Adrenal gland (tissue), 19 donors: ENCODE measurements at places on chromosomes 6 and 20.

GRCh38 chr20:31843288-31843687 is 2.1 kb downstream of the FOXS1 start:
- no peak for DNase-seq
- H3K36me3 ChIP-seq = no peaks in the 10 kb centered on the region
- no peaks in the 10 kb centered on the region for H3K4me1 ChIP-seq
- no peak overlapping the region for H3K4me3 ChIP-seq

DNA sequence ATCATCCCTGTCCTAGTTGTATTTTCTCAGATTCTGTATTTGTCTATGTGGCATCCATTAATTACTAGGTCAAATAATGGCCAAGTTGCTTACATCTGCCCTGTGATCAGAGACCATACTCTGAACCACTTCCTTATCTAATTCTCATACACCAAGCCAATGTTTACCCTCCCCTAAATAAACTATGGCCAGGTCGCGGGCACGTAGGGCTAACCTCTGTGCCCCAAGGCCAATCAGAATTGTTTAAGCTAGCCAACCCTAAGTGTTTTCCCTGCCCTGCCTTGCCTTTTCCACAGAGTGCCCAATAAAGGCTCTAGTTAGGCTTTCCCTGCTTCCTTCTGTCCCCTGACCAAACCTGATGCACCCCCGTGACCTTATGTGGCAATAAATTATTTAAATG is 2.8 kb upstream of the CALHM4 start:
- H3K4me3 ChIP-seq = no peak overlapping the region
- no peak for DNase-seq
- no peaks in the 10 kb centered on the region for H3K36me3 ChIP-seq
- H3K27ac ChIP-seq = no peak overlapping the region

- H3K27ac ChIP-seq = no peak overlapping the region
- no peaks in the 10 kb centered on the region for H3K4me1 ChIP-seq
- DNase-seq = no peak
- no peaks in the 10 kb centered on the region for H3K36me3 ChIP-seq
- H3K4me3 ChIP-seq = no peak overlapping the region
These were observed 128.5 kb downstream of the QRSL1 start for GRCh38 chr6:106757722-106758467.

GRCh38 chr20:17482536-17482935 is 48.6 kb downstream of the BFSP1 start:
- no peak overlapping the region for H3K4me3 ChIP-seq
- no peak overlapping the region for H3K27ac ChIP-seq
- no peaks in the 10 kb centered on the region for H3K27me3 ChIP-seq
- H3K4me1 ChIP-seq = no peaks in the 10 kb centered on the region
- no peak for DNase-seq

DNA sequence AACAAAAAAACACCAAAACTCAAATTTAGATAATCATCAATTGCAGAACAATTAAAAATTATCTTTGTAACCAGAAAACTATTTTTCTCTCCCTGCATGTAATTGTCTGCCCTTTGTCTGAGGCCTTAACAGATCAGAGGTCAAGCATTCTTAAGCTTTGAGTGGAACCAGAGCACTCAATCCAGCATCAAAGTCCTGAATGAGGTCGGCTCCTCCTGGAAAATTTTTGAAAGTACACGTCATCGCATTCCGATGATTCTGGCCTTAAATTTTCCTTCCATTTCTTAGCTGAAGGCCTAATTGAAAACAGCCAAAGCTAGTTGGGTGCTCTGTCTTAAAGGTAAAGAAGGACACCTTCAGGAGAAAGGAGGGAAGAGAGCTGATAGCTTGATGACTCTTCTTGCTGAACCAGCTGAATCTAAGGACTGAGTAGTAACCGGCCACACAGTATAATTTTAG is 510.2 kb upstream of the SULF2 start:
- no peaks in the 10 kb centered on the region for H3K27me3 ChIP-seq
- DNase-seq = peak; percentile 47
- H3K27ac ChIP-seq = peak overlapping the region; percentile 60
- peaks cover 13% of the 10 kb centered on the region for H3K4me1 ChIP-seq
- H3K4me3 ChIP-seq = no peak overlapping the region

DNA sequence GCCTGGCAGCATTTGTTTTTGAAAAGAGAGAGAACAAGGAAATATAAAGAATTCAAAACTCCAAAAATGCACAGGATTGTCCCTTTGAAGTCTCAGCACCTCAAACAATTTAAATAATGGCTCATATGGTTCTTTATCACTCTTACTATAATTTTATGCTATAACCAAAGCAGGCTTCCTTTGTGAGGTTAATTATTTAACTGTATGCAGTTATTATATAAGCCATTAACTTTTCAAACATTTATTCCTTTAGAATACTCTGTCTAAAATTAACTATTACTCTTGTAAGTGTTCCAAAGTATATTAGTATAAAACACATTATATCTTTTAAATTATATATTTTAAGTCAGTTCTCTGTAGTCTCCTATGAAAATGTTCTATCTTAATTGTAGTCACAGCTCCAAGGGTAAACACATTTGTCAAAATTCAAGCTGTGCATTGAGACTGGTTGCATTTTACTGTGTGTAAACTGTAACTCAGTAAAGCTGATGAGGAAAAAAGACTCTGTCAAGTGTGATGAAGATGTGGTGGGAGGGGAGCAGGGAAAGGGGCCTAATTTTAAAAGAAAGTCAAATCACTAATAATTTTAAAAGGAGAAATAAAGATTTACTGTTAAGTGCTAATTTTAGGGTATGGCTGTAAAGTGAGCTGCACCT is 20.0 kb upstream of the PLAGL1 start:
- H3K36me3 ChIP-seq = no peaks in the 10 kb centered on the region
- no peak overlapping the region for H3K27ac ChIP-seq
- no peak for DNase-seq
- no peaks in the 10 kb centered on the region for H3K4me1 ChIP-seq

- no peak overlapping the region for H3K4me3 ChIP-seq
- H3K36me3 ChIP-seq = no peaks in the 10 kb centered on the region
- no peaks in the 10 kb centered on the region for H3K27me3 ChIP-seq
- no peak for DNase-seq
- no peak overlapping the region for H3K27ac ChIP-seq
These were observed 1.8 kb downstream of the WDR46 start for GRCh38 chr6:33286946-33287914.

DNA sequence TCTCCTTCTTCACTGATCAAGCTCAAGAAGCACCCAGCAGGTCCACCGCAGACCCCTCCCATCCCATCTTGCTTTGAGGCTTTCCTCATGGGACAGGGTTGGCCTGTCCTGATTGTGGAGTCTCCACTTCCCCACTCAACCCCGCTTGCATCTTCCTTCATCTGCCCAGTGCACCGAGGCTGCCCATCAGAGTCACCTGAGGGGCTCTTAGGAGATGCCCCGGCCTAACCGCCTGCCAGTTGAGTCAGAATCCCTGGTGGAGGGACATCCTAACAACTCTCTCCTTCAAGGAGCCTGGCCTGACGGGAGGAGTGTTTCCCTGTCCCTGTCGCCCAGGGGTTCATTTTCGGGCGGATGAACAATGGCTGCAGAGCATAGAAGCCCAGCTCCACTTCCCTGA is 46.1 kb downstream of the RBM38 start:
- peaks cover 16% of the 10 kb centered on the region for H3K4me1 ChIP-seq
- DNase-seq = no peak
- no peaks in the 10 kb centered on the region for H3K27me3 ChIP-seq
- H3K4me3 ChIP-seq = no peak overlapping the region
- no peak overlapping the region for H3K27ac ChIP-seq

- no peaks in the 10 kb centered on the region for H3K4me1 ChIP-seq
- no peaks in the 10 kb centered on the region for H3K36me3 ChIP-seq
- DNase-seq = no peak
- H3K4me3 ChIP-seq = no peak overlapping the region
- no peak overlapping the region for H3K27ac ChIP-seq
These were observed 288.5 kb upstream of the CNR1 start for GRCh38 chr6:88454658-88455057.

DNA sequence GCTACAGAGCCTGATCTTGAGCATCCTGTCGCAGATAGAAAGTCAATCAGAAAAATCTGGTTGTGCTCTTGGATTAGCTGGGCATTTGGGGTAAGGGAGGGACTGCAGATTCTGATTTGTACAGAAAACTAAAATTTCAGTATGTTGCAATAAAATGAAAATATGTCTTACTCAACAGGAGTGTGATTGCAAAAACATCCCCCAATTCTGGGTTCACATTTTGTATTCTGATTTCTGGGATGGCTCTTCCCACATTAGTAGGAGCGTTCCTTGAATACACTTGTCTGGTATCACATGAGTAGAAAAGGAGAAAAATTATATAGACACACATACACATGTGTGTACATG is 40.5 kb downstream of the PANK2 start:
- H3K36me3 ChIP-seq = no peaks in the 10 kb centered on the region
- H3K27me3 ChIP-seq = no peaks in the 10 kb centered on the region
- H3K4me3 ChIP-seq = no peak overlapping the region
- peaks cover 22% of the 10 kb centered on the region for H3K4me1 ChIP-seq
- no peak for DNase-seq

DNA sequence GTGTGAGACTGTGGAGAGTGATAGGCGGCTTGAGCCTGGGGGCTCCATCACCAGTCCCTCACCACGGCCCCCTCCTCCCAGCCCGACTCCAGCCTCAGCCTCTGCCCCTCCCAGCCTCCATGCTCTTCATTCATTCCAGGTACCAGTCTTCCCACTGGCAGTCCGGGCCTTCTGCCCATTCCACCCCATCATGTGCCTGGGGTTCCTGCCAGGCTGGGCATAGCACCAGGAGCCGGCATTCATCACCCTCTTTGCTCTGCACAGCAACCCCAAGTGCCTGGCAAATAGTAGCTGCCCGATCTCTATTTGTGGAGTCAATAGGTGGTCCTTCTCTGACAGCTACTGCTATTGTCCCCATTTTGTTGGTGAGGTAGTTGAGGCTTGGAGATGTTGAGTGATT is 39.6 kb upstream of the GTSF1L start:
- H3K27me3 ChIP-seq = peaks cover 3% of the 10 kb centered on the region
- H3K27ac ChIP-seq = no peak overlapping the region
- no peaks in the 10 kb centered on the region for H3K36me3 ChIP-seq
- H3K4me3 ChIP-seq = no peak overlapping the region

DNA sequence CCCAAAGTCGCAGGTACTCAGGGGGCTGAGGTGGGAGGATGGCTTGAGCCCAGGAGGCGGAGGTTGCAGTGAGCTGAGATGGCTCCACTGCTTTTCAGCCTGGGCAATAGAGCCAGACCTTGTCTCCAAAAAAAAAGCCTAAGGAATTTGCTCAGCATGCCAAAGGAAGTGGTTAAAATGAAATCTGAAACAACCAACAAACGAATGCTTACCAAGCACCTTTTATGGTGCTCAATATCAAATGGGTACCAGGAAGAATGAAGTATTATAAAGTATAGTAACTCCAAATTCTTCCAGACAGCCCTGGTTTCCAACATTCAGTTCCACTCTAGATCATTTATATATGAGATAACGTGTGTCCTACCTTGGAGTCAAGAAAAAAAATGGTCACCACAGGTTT is 14.0 kb downstream of the GMDS start:
- no peaks in the 10 kb centered on the region for H3K27me3 ChIP-seq
- no peaks in the 10 kb centered on the region for H3K36me3 ChIP-seq
- no peak for DNase-seq

DNA sequence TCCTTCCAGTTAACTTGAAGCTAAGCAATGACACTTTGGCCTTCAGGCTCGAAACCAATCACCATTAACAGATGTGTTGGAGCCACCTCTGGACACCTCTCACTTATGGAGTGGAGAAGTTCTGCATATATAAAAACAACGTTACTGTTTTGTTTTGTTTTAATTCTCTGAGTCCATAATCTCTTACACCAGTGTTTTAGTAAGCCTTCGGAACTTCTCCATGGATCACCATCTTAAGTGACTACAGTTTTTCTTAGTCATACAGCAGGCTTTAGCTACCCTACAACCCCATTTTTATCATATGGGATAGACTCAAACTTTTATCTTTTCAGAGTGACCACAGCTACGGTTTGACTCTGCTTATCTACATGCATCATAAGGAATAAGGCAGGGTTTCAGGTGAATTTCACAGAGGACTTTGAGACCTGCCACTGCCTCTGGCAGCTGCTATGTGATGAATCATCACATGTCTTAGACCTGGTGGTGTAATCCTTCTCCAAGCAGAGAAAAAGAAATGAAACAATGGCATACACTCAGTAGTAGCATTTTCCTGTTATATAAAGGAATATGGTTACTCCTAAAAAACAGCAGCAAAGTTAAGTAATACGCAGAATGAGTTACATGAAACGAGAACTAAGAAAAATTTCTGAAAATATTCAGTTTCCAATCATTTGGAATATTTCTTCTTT is 5.5 kb upstream of the HDDC2 start:
- no peak overlapping the region for H3K27ac ChIP-seq
- H3K4me3 ChIP-seq = no peak overlapping the region
- DNase-seq = no peak
- H3K4me1 ChIP-seq = no peaks in the 10 kb centered on the region
- no peaks in the 10 kb centered on the region for H3K36me3 ChIP-seq

DNA sequence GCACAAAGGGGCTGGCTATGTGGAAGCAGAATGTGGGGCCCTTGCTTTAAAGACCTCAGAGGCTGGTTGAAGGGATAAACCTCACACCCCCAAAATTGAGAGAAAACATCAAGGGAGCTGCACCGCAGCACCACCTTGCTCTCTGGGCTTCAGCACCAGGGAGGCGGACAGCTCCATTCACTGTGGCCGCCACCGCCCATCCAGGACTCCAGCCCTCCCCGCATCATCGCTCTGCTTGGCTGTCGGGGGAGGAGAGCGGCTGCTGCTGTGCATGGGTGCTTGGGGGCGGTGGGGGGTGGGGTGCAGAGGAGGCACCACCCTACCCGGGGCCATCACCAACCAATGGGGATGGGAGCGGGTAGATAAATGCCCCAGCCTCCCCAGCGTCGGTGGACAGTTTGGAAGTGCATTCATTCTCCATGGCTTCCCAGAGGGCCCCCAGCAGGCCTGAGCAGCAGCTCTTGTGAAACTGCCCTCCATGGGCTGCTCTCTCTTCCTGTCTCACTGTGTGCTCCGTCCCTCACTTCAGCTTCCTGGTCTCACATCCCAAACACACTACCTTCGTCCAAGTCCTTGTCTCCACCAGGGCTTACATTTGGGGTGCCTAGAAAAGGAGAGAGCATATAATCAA is 75.7 kb upstream of the BHLHE23 start:
- peak; percentile 38 for DNase-seq
- peaks cover 7% of the 10 kb centered on the region for H3K27me3 ChIP-seq
- H3K4me1 ChIP-seq = no peaks in the 10 kb centered on the region
- H3K4me3 ChIP-seq = no peak overlapping the region

DNA sequence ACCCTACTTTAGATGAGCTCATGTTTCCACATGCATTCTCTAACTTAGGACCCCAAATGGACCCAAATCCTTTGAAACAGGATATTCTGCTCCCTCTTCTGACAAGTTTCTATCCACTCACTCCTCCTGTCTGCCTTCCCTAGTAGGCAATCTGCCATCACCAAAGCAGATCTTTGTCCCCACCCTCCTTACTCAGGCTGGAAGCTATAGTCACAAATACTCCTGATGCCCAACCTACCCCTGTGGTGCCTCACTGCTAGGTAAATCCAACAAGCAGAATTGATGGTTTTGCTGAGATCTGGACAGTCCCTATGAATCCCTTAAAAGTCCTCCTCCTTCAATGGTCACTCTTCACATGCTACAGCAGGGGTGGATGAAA is 21.7 kb downstream of the ELOVL5 start:
- H3K4me3 ChIP-seq = no peak overlapping the region
- DNase-seq = no peak
- H3K27ac ChIP-seq = peak overlapping the region; percentile 72
- peaks cover 58% of the 10 kb centered on the region for H3K4me1 ChIP-seq
- no peaks in the 10 kb centered on the region for H3K27me3 ChIP-seq

- no peak overlapping the region for H3K27ac ChIP-seq
- no peaks in the 10 kb centered on the region for H3K27me3 ChIP-seq
- H3K36me3 ChIP-seq = no peaks in the 10 kb centered on the region
- no peak overlapping the region for H3K4me3 ChIP-seq
- no peak for DNase-seq
These were observed 331.1 kb upstream of the HSF2 start for GRCh38 chr6:122068291-122068769.
